CD8-positive, alpha-beta T cell (primary cell): ENCODE measurements at places on chromosomes 16 and 17.
A peak's percentile ranks its signal among the peaks of the same experiment; 100 is the strongest.

DNA sequence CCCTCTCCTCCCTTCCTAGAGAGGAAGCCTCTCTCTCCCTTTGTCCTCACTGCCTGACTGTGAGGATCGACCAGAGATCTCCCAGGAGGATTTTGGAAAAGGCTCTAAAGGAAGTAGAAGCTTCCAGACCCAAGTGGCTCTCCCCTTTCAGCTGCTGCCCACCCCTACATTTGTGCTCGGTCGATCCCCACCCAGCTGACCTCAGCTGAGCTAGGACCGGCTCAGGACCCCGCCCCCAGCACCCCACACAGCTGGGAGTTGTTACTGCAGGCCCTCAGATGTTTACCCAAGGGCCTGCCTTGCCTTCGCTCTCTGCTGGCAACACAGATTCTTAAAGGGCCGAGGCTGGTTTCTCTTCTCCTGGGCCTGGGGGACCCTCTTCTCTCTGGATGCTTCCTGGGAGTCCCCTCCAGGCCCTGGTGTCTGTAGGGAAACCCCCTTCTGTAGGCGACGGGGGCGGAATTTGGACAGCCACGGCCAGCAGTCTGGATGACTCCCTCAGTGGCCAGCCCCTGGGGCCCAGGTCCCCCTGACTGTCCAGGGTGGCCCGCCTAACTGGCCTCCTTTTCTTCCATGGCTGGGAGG lies 26.9 kb upstream of the TIMP2 start:
- no peak for DNase-seq

GRCh38 chr16:22206842-22207714 lies 1.0 kb downstream of the EEF2K start:
- DNase-seq = peak; percentile 82

DNA sequence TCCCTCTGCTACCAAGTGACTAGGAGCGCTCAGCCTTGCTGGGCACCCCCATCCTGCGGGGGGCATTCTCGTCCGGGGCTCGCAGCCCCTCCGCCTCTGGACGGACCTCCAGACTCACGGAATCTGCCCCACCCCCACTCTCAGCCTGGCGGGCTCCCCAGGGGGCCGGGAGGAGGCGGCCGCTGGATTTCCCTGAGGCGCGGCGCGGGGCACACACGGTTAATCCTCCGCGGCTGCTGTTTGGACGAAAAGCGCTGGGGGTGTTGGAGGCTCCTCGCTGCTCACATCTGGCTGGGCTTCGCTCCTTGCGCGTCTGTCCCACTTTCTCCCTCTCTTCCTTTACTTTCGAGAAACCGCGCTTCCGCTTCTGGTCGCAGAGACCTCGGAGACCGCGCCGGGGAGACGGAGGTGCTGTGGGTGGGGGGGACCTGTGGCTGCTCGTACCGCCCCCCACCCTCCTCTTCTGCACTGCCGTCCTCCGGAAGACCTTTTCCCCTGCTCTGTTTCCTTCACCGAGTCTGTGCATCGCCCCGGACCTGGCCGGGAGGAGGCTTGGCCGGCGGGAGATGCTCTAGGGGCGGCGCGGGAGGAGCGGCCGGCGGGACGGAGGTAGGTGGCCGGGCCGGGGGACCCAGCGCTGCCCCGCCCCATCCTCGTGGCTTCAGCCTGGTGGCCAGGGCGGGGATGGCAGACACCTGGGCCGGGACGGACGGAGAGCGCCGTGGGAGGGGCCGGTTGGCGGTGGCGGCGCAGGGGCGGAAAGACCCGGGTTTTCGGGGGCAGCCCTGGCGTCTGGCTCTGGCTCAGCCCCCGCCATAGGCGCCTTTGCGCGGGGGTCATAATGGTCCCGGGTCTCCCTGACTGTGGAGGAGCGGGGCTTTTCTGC lies at the start of gene C1QTNF1:
C1QTNF1 (plus strand) TSS at position 284 of the 886 bp plus-strand sequence. CDS start 19,800 bp downstream, outside the sequence.
- DNase-seq = no peak

- DNase-seq = no peak
These were observed 64.1 kb downstream of the NF1 start for GRCh38 chr17:31158746-31159377.

GRCh38 chr16:81001330-81001729 lies 5.4 kb downstream of the CMC2 start:
- no peak for DNase-seq

DNA sequence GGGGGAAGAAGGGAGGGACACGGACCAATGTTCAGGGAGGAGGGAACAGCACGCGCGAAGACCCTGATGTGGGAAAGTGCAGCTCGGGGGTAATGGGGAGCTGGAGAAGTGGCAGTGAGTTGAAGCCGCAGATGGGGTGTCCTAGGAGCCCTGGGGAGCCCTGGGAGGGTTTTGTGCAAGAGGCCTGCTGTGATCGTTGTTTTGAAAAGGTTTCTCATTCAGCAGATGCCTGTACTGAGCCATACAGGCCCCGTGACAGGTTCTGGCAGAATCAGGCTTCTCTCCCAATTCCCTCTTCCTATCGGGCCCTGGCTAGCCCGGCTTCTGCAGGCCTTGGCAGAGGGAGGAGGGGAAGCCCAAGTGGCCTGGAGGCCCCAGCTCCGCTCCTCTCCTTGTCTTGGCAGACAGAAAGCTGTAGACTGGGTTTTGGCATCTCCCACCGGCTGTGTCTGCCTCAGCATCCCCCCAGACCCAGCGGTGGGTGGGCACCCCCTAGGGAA lies 38.4 kb upstream of the EMP2 start:
- no peak for DNase-seq

GRCh38 chr16:84124257-84125073 lies 7.7 kb upstream of the MBTPS1 start:
- DNase-seq = no peak

- DNase-seq = no peak
These were observed 13.2 kb upstream of the BAIAP2 start for GRCh38 chr17:81021531-81022343.

GRCh38 chr16:81861915-81862314 lies 82.8 kb downstream of the PLCG2 start:
- no peak for DNase-seq

DNA sequence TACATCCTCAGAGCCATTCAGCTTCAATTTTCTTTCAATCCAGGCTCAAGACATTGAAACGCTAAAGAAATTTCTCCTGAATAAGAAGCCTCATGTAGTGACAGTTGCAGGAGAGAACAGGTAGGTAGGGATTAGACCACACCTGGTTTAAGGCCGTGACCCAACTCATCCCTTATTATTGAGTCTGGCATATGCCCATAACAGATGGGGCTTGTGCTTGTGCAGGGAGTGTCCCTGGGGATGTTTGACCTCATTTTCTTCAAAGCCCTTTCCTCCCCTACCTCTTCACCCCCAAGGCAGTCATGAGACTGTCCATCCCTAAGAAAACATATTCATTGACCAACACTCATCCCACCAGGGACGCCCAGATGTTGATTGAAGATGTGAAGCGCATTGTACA lies 24.3 kb downstream of the SUPT6H start:
- no peak for DNase-seq

DNA sequence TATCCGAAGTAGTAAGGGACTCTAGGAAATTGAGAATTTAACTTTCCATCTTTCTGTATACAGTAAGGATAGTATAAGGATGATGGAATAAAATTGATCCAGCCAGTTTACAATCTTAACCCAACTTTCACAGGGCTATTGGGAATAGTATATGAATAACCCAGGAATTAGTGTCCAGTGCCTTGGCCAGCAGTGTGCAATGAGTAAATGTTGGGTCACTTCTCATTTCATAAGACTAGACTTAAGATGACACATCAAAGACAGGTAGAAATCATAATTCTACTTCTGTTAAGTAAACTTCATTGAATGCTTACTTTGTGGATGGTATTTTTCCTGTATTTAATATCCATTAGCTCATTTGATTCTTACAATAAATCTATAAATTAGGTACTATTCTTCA lies 949.6 kb upstream of the GOT2 start:
- DNase-seq = no peak

GRCh38 chr16:72400257-72401083 lies 228.5 kb upstream of the PMFBP1 start:
- DNase-seq = peak; percentile 45

GRCh38 chr16:83118365-83118764 lies 491.6 kb downstream of the CDH13 start:
- DNase-seq = no peak

DNA sequence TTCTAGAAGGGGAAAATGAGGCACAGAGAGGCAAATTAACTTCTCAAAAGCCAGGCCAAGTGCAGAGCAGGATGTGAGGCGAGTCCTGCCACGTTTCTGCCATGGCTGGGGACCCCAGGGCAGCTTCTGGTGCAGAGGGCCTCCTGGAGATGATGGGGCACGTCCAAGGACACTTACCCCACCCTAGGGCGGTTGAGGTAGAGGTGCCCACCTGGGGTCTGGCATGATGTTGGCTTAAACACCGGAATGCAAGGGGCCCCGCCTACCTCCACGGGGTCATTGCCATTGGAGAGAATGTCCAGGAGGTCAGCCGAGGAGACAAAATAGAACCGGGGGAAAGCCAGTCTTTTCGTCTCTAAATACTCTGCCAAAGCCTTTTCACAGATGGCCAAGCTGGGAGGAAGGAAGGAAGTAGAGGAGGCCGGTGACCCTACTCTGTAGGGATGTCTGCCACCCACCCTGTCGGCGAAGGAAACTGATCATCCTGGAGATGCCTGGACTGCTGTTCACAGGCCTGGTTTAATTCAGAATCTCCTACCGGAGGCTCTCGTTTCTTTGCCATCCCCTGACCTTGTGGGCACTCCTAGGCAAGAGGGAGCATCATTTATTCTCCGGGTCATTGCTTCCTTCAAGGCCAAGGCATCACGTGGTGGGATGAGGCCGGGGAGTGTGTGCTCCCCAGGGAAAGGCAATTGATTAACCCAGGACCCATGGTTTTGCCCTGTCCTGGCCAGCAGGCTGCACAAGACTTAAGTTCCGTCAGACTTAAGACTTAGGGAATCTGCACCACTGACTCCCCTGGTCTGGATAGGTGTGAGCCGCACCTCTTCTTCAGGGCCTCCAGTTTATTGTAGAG lies 70.5 kb downstream of the DNAH17 start:
- DNase-seq = no peak

DNA sequence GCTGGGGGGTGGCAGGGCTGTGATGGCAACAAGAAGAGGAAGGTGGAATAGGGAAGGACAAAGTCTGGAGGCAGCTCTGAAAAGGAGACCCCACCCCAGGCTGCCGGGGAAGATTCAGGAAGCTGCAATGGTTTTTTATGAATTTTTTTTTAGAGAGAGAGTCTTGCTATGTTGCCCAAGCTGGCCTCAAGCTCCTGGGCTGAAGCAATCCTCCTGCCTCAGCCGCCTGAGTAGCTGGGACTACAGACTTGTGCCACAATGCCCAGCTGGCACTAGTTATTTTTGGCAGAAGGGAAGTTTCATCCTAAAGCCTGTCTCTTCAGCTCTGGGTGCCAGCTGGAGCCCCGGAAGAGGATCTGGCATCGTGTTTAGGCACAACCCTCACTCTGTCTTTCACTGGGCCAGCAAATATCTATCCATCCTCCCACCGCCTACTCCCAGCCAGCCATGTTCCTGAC lies 1.3 kb upstream of the CES3 start:
- DNase-seq = no peak

- no peak for DNase-seq
These were observed 37.8 kb downstream of the OR1D5 start for GRCh38 chr17:3025421-3026124.

- no peak for DNase-seq
These were observed 28.4 kb upstream of the MRTFB start for GRCh38 chr16:14042706-14043105.

- DNase-seq = no peak
These were observed at the start of gene CD300C for GRCh38 chr17:74545843-74546230. TSS of gene CD300C (minus strand) at chr17:74546115. CDS start at chr17:74545782, 333 bp downstream.

- DNase-seq = no peak
These were observed 943 bp upstream of the COTL1 start for GRCh38 chr16:84618581-84619460.

DNA sequence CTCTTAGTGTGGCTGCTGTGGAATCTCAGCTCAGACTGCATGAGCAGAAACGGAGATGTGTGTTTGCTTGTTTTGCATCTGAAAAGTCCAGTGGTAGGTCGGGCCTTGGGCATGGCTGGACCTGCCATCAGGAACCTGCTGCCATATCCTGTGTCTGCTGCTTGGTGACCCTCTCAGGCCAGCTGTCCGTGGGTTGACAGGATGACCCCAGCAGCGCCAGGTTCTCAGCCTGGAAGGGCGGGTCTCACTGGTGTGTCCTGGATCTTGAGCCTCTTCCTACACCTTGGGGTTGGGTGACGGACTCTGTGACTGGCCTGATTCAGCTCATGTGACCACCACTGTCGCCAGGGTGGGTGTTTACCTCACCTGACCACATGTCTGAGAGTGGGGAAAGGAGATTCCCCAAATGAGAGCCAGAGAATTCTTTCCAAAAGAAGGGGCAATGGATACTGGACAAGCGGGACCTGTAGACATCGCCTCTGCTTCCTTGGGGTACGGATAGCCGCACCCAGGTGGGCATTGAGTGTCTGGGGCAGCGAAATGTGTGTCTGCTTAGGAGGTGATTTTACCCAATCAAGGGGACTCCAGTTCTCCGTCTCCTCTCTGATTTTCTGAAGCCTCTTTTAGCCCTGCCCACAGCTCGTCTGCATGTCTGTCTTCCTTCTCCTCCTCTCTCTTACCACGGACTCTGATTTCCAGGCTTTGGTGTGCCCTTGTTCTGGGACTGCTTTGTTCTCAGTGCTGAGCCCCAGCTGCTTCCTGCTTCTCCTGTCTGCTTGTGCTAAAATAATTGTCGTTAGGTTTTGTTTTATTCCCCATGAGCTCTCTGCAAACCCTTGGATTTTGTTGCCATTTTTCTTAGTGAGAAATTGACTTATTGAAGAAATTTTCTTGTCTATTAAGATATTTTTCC lies 399.7 kb downstream of the CPPED1 start:
- DNase-seq = no peak

GRCh38 chr16:21276090-21276489 lies 2.0 kb downstream of the CRYM start:
- DNase-seq = no peak

- no peak for DNase-seq
These were observed 86.7 kb downstream of the SHISA9 start for GRCh38 chr16:12988071-12988470.

DNA sequence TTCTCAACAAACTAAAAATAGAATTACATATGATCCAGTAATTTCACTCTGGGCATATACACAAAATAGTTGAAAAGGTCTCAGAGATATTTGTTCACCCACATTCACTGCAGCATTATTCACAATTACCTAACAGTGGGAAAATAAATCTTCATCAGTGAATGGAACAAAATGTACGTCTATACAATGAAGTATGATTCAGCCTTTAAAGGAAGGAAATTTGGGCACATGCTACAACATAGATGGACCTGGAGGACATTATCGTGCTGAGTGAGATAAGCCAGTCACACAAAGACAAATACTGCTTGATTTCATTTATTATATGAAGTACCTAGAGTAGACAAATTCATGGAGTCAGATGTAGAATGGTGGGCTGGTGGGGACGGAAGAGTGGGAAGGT lies 47.0 kb downstream of the MFSD11 start:
- no peak for DNase-seq
